ENCODE measurements at places on chromosomes 1 and 21.

- no peak for DNase-seq
Measured at GRCh38 chr21:38669186-38669585, 136.5 kb upstream of the ETS2 start.

- DNase-seq: no peak
Measured at GRCh38 chr1:20343938-20344302, 53.2 kb downstream of the VWA5B1 start.

GRCh38 chr1:62417351-62417999 lies 19.4 kb upstream of the USP1 start:
- DNase-seq: no peak

GRCh38 chr1:58434607-58435006 lies 111.9 kb downstream of the OMA1 start:
- no peak for DNase-seq

GRCh38 chr1:201939148-201939547 lies 7.2 kb downstream of the LMOD1 start:
- no peak for DNase-seq

DNA sequence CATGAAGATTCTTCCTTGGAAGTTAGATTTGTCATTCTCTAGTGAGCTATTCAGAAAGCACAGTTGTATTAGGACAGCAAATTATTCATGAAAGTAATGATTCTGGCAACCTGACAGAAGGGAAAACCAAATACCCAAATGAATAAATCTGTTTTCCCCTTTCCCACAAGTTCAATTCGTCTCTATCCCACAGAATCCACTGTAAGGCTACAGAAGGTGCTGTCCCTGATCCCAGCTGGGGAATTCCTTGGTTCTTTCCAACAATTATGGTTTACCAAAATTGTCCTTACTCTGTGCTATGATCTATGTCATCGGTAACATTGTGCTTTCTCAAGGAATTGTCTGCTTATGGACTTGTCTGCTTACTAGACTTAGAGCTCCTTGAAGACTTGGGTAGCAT lies 104.2 kb downstream of the FASLG start:
- no peak for DNase-seq

- peak; percentile 68 for DNase-seq
Measured at GRCh38 chr1:228082918-228083870, 686 bp downstream of the ARF1 start.

- no peak for DNase-seq
Measured at GRCh38 chr1:88118176-88118845, 565.8 kb upstream of the PKN2 start.

DNA sequence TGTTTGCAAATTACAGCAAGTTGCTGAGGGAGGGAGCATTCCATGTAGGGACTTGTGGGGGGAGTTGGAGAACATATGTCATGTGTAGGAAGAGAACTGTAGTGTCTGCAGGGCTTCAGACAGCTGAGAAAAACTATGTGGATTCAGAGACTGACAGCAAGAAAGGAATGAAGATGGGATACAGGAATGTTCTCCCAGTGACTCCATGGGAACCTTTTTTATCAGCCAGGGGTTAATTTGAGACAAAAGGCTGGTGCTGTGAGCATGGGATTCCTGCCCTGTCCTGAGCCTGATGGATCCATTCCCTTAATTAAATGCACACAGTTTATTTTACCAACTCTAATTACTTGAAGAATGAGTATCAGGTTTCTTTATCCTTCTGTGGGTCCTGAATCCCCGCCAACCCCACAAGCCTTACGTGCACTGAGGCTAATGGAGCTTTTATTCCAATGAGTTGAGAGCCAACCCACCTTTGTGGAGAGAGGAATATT lies 26.5 kb upstream of the PLXNA2 start:
- no peak for DNase-seq

- DNase-seq: no peak
Measured at GRCh38 chr1:35763201-35763600, 6.6 kb downstream of the CLSPN start.

GRCh38 chr1:21439721-21440629 lies at the start of gene NBPF3:
Gene NBPF3 (plus strand): TSS chr1:21440137. CDS start chr1:21445087, 4,950 bp downstream.
- peak; percentile 90 for DNase-seq

GRCh38 chr1:82775406-82776000 lies 974.8 kb downstream of the ADGRL2 start:
- peak; percentile 44 for DNase-seq

Measured in activated naive CD4-positive, alpha-beta T cell treated with anti-CD3 and anti-CD28 coated beads, Interleukin-2, amount 10 ng/mL, durations not matched to agents 7 days and 5 days (primary cell).